Naive thymus-derived CD4-positive, alpha-beta T cell (primary cell): ENCODE measurements at places on chromosomes 3 and 15.

- H3K36me3 ChIP-seq, result no peaks in the 10 kb centered on the region
- no peak overlapping the region for H3K4me3 ChIP-seq
- no peaks in the 10 kb centered on the region for H3K27me3 ChIP-seq
- DNase-seq, result no peak
- H3K4me1 ChIP-seq, result no peaks in the 10 kb centered on the region
- H3K27ac ChIP-seq, result no peak overlapping the region
Measured at GRCh38 chr15:57600197-57600596, 8.5 kb downstream of the MYZAP start.

- H3K27ac ChIP-seq, result peak within 1 kb of the TSS; percentile 76
- peak within 1 kb of the TSS; percentile 81 for H3K4me3 ChIP-seq
- no peaks in the 10 kb centered on the region for H3K36me3 ChIP-seq
- peak; percentile 72 for DNase-seq
- H3K4me1 ChIP-seq, result peaks cover 51% of the 10 kb centered on the region
- H3K27me3 ChIP-seq, result no peaks in the 10 kb centered on the region
Measured at GRCh38 chr3:71725271-71725991, at the start of gene EIF4E3. TSS of gene EIF4E3 (minus strand) at chr3:71725402. CDS start at chr3:71725367, 35 bp downstream.

DNA sequence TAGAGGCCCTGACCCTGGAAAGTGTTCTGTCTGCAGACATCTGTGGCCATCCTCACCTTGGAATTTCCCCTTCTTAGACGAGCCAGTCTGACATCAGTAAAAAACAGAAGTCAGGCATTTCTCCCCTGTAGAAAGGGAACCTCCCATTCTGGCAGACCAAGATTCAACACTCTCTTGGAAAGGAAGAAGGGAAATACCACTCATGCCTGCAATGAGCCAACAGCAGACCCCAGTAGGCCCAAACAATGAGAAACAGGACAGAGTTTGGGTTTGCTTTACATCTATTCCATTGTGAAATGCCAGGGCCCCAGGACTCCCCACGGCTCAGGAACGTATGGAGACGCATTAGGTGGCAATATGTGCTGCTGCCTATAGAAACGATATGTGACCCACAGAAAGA lies 264.0 kb upstream of the NSMCE3 start:
- no peaks in the 10 kb centered on the region for H3K27me3 ChIP-seq
- DNase-seq, result no peak
- H3K27ac ChIP-seq, result no peak overlapping the region
- no peaks in the 10 kb centered on the region for H3K4me1 ChIP-seq
- no peaks in the 10 kb centered on the region for H3K36me3 ChIP-seq

- no peak overlapping the region for H3K4me3 ChIP-seq
- H3K4me1 ChIP-seq, result no peaks in the 10 kb centered on the region
- DNase-seq, result no peak
- no peaks in the 10 kb centered on the region for H3K27me3 ChIP-seq
- no peaks in the 10 kb centered on the region for H3K36me3 ChIP-seq
- H3K27ac ChIP-seq, result no peak overlapping the region
Measured at GRCh38 chr3:146640361-146640760, 35.2 kb upstream of the PLSCR5 start.

GRCh38 chr3:61152071-61152470 lies 99.2 kb downstream of the FHIT start:
- H3K36me3 ChIP-seq, result no peaks in the 10 kb centered on the region
- H3K27me3 ChIP-seq, result no peaks in the 10 kb centered on the region
- no peak overlapping the region for H3K4me3 ChIP-seq
- DNase-seq, result no peak
- no peaks in the 10 kb centered on the region for H3K4me1 ChIP-seq
- no peak overlapping the region for H3K27ac ChIP-seq

GRCh38 chr3:18572809-18573208 lies 147.7 kb upstream of the SATB1 start:
- no peaks in the 10 kb centered on the region for H3K4me1 ChIP-seq
- H3K27ac ChIP-seq, result no peak overlapping the region
- no peak for DNase-seq
- no peaks in the 10 kb centered on the region for H3K27me3 ChIP-seq

DNA sequence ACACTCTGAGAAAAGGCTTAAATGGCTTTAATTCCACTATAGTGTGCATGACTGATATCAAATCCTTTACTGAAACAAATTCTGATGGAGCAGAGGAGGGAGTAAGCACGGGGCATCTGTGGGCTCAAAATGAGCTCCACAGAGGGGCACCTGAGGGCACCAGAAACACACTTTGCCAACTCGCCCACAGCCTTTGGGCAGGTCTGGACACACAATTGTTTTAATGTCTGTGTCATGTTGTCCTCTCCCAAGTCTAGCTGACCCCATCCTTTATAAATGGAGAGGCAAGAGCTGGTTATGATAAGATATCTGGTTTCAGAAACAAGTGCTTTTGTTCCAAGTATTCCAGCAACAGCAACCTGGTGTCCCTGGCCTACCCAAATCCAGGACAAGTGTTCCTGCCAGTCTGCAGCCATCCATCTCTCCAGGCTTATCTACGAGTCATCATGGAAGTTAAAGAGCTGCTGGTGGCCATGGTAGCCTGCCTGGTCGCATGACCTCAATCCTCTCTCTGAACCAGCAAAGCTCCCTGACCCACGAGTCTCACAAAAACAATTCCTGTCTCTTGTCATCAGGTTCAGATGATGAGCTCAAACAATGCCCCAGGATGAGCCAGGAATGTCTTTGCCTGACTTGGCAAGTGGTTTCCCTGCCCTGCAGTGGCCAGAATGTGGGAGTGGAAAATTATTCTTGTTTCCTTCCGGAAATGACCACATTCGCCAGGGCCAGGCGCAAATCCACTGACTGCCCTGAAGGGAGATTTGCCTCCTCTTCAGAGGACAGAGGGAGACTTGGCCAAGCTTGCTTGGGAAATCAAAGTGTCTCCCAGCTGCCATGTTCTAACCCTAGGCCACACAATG lies 64.4 kb upstream of the TPM1 start:
- H3K4me3 ChIP-seq, result no peak overlapping the region
- H3K27me3 ChIP-seq, result no peaks in the 10 kb centered on the region
- no peak for DNase-seq
- no peaks in the 10 kb centered on the region for H3K36me3 ChIP-seq

DNA sequence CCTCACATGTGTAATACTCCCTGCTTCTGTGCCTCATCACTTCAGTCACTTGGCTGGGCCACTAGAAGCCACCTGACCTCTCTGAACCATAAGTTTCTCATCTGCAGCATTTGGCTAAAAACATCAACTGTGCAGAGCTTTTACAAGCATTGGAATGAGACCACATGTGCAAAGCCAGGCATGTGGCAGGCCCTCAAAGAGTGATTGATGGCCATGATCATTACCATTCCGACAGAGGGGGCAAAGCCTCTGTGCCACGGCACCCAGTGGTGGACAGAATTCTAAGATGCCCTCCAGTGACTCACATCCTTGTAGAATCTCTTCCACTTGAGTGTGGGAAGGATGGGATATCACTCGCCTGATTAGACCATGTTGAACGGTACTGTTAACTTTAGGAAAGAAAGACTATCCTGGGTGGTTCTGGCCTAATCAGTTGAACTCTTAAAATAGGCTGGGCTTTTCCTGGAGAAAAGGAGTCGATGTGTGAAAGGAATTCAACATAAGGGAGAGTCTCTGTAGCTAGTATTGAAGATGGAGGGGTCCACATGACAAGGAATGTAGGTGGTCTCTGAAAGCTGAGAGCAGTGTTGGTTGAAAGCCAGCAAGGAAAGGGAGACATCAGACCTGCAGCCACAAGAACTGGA lies 13.5 kb downstream of the CDCP1 start:
- DNase-seq, result no peak
- H3K4me1 ChIP-seq, result no peaks in the 10 kb centered on the region
- H3K4me3 ChIP-seq, result no peak overlapping the region
- H3K36me3 ChIP-seq, result no peaks in the 10 kb centered on the region
- no peaks in the 10 kb centered on the region for H3K27me3 ChIP-seq

- no peak overlapping the region for H3K4me3 ChIP-seq
- H3K36me3 ChIP-seq, result no peaks in the 10 kb centered on the region
- no peaks in the 10 kb centered on the region for H3K27me3 ChIP-seq
Measured at GRCh38 chr15:101156509-101157159, 95.2 kb downstream of the CHSY1 start.

- no peak overlapping the region for H3K27ac ChIP-seq
- no peak overlapping the region for H3K4me3 ChIP-seq
- H3K27me3 ChIP-seq, result no peaks in the 10 kb centered on the region
- no peak for DNase-seq
Measured at GRCh38 chr3:20503394-20504082, 317.5 kb upstream of the SGO1 start.

GRCh38 chr15:101003706-101004105 lies 84.5 kb downstream of the LRRK1 start:
- H3K27ac ChIP-seq, result no peak overlapping the region
- no peak for DNase-seq
- no peaks in the 10 kb centered on the region for H3K27me3 ChIP-seq
- H3K4me3 ChIP-seq, result no peak overlapping the region
- H3K36me3 ChIP-seq, result no peaks in the 10 kb centered on the region
- peaks cover 8% of the 10 kb centered on the region for H3K4me1 ChIP-seq

GRCh38 chr3:32281570-32282106 lies 43.2 kb downstream of the CMTM8 start:
- H3K4me3 ChIP-seq, result no peak overlapping the region
- H3K27ac ChIP-seq, result no peak overlapping the region
- H3K27me3 ChIP-seq, result no peaks in the 10 kb centered on the region
- peaks cover 5% of the 10 kb centered on the region for H3K36me3 ChIP-seq

GRCh38 chr3:61114316-61114953 lies 136.8 kb downstream of the FHIT start:
- H3K27ac ChIP-seq, result no peak overlapping the region
- DNase-seq, result no peak
- no peaks in the 10 kb centered on the region for H3K27me3 ChIP-seq
- H3K4me1 ChIP-seq, result no peaks in the 10 kb centered on the region
- no peaks in the 10 kb centered on the region for H3K36me3 ChIP-seq
- no peak overlapping the region for H3K4me3 ChIP-seq

DNA sequence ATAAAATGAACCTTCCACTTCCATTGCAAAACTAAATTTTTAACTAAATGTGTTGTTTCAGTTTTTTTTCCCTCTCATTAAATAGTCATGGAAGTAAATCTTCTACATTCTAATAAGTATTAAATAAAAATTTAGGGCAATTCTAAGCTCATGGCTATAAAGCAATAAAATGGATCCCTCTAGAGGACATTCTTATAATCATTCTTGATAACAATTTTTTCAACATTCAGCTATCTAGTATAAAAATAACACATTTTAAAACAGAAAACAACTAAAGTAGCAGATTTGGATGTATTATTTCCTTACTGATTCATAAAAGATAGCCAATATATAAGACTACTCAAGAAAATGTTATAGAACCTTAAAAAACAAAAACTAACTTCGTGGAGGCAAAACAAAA lies 393.1 kb downstream of the PLOD2 start:
- no peak overlapping the region for H3K27ac ChIP-seq
- no peaks in the 10 kb centered on the region for H3K4me1 ChIP-seq
- H3K27me3 ChIP-seq, result no peaks in the 10 kb centered on the region
- H3K4me3 ChIP-seq, result no peak overlapping the region
- DNase-seq, result no peak
- H3K36me3 ChIP-seq, result no peaks in the 10 kb centered on the region

GRCh38 chr3:158460926-158461325 lies 110.1 kb upstream of the MLF1 start:
- no peak for DNase-seq
- no peaks in the 10 kb centered on the region for H3K27me3 ChIP-seq
- H3K4me3 ChIP-seq, result no peak overlapping the region
- H3K27ac ChIP-seq, result no peak overlapping the region
